Ecto neural progenitor cell (in vitro differentiated cells): ENCODE measurements at places on chromosomes 7 and 10.

DNA sequence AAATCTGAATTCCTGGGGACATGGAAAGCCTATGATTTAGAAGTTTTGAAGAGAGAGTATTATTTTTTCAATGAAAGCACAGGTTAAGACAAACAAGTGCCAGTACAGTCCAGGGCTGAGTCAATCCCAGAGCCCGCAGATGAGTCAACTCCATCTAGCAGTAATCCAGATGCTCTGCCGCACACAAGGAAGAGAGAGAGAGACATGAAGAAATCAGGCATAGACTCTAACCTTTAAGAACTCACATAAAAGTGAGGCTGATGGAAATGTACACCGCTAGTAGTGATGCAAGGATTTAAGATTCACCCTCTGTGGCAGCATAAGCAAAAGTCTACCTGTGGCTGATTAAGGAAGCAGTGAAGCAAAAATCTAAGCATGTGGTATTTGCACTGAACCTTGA, 651.5 kb downstream of the TNS3 start:
- no peak for DNase-seq

DNA sequence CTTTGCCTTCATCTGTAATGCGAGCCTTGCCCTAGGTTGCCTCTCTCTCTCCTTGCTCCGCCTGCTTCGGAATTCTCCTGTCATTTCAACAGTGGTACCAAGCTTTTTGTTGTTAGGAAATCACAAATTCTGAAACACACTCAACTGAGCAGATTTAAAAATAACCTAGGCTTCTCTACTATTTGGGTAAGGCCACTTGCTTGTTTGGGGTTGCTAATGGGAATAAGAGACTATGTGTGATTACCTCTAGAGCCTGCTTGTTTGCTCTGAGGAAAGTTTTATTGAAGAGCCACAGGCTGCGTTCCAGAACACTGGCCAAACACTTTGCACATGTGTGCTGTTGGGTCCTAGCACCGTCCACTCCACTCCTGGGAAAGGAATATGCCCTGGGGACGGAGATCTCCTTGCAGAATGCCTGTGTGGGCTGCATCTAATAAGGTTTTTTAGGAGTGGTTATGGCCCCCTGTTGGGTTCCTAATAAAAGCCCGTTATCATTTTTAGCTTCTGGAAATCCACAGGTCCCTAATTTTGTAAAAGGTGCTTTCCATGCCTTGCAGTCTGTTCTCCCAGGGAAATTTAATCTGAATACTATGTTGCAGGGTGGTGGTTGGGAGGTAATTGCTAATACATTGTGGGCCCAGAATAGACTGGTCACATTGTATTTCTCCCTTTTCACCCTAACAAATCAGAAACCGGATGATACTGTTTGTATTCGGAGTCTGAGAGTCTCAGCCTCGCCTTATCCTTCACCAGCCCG, 68.7 kb upstream of the KLF6 start:
- DNase-seq: no peak

- no peak for DNase-seq
Measured at GRCh38 chr7:77393261-77393660, 22.9 kb downstream of the GSAP start.

DNA sequence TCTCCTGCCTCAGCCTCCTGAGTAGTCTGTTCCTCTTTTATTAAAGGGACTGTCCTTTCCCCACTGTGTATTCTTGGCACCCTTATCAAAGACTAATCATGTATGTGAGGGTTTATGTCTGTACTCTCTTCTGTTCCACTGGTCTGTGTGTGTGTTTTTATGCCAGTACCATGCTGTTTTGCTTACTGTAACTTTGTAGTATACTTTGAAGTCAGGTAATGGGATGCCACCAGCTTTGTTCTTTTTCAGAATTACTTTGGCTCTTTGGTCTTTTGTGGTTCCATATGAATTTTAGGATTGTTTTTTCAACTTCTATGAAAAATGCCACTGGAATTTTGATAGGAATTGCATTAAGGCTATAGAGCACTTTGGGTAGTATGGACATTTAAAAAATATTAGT, 14.1 kb upstream of the AMZ1 start:
- no peak for DNase-seq

DNA sequence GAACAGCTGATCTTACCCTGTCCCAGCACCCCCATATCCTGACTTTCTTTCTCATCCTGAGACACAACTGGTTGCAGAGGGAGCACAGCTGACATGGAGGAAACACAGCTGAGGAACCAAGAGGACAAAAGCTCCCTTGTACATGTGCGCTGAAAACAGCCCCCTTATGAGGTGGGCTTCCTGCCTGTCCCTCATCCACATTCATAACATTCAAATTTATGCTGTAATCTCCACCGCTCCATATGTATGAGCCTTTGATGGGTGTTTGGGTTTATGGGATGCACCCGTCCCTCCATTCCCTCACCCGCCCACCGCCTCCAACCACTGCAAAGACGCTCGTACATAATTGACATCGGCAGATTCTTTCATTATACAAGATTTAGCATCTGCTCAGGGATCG, 49.6 kb upstream of the BTRC start:
- no peak for DNase-seq

GRCh38 chr10:8628351-8628750, 573.9 kb downstream of the GATA3 start:
- DNase-seq: no peak

DNA sequence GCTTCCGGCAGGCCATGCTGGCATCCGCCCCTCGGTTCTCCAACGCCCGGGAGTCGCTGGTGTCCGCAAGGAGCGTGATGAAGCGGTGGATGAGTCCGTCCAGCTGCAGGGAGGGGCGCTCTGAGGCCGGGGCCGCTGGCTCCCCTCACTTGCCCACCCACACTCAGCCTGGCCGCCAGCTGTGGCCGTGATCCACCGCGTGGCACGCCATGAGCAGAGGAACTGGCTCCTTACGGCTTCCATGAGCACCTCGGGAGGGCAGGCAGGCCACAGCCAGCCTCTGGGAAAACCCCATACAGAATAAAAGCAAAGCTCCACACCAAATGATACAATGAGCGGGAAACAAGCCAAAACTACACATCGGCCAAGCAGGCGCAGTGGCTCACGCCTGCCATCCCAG, 15.5 kb upstream of the MICALL2 start:
- no peak for DNase-seq

DNA sequence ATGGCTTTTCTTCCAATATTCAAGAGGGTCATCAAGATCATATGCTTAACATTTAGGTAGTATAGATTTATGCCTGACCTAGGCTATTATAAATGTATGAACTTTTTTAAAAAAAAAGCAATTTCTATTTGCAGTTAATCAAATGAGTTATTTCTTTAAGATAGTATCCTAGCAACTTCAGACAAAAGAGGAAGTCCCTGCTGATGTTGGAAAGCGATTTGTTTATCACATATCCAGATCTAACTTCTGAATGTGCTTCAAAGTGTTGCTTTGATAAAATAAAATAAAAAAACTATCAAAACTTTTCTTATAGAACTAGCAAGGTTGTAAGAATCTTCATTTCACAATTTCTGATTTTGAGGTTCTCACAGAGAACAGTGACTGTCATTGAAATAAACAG, 401.9 kb upstream of the PHF14 start:
- no peak for DNase-seq

- DNase-seq: no peak
Measured at GRCh38 chr10:123294886-123295285, 140.7 kb downstream of the BUB3 start.

DNA sequence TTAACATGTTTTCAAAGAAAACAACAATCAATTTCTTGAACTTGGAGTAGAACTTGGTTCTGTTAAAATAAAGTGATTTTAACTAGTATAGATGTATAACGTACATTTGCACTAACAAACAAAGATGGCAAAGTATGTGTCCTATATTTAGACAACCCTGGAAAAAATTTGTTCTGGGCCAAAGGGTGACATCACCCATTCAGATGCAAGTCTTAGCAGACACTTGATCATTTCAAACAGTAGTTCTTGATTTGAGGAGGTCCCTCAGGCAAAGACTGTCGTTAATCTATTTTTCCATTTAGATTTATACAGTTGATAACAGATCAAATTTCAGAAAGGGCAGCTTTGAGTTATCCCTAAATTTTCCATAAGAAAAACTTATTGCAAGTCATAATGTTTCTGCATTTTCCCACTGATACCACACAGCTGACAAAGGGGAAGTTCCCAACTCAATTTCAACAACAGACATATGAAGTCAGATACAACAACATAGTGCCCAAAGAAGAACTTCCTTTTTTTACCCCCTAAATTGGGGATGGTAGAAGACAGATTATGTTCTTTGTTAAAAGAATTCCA, 5.2 kb downstream of the NMT2 start:
- no peak for DNase-seq
